HS-5 (cell line): ENCODE measurements at places on chromosomes 13 and 19.

- no peak for DNase-seq
Observed at GRCh38 chr19:13093407-13094105, 9.1 kb downstream of the LYL1 start.

DNA sequence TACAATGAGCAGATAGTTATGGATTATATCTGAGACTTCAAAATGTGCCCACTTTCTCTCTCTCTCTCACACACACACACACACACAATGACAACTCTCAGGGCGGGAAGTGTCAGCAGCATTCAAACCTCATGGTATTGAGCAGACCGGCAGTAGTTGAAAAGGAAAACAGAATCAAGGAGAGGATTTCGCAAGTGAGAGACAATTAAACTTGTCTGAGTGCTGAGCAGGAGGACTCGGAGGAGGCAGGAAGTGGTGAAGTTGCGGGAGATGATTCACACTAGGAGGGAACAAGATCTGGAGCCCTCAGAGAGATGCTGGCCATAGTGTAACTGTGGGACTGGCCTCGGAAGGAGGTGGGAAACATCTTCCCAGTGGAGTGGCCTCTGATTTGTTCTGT is 353.1 kb downstream of the EFNB2 start:
- peak; percentile 58 for DNase-seq

DNA sequence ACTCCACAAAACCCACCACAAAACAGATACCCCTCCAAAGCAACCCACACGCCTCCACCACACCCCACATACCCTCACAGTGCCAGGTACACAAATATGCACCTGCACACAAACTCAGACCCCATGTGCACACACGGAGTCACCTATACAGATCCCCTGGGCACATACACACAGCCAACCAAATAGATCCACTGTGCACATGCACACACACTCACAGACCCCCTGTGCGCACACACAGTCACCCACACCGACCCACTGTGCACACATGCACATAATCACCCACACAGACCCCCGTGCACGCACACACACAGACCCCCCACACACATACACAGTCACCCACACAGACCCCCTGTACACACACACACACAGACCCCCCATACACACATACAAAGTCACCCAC is 107.8 kb downstream of the HSPH1 start:
- DNase-seq: no peak

GRCh38 chr19:6063576-6064335 is 46.5 kb downstream of the RFX2 start:
- DNase-seq: no peak

DNA sequence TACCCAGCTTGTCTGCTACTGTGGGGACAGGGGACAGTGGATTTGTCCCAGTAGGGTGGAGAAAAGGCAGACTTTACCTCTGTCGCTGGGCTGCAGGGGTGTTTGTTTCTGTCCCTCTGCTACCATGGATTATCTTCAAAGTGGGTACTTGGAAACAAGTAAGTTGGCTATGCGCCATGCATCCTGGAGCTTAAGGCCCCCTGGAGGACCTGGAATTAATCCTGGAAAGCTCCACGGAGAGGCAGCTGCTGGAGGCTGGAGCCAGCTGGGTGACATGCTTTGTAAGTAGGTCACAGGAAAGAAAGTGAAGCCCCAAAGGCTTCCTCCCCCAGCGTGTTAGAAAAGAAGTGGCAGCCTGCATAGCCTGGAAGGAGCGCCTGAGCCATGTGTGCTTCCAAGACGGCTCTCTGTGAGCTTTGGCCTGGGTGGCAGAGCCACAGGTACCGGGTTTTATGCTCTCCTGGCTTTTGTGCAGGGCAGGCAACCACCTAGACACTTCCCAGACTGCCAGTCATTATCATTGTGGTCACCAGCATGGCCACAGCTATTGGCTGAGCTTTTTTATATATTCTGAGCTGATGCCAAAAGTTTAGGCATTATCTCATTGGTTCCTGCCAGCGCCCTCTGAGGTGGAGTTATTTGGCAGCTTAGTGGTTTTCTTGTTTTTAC is 9.5 kb downstream of the B3GLCT start:
- DNase-seq: no peak

DNA sequence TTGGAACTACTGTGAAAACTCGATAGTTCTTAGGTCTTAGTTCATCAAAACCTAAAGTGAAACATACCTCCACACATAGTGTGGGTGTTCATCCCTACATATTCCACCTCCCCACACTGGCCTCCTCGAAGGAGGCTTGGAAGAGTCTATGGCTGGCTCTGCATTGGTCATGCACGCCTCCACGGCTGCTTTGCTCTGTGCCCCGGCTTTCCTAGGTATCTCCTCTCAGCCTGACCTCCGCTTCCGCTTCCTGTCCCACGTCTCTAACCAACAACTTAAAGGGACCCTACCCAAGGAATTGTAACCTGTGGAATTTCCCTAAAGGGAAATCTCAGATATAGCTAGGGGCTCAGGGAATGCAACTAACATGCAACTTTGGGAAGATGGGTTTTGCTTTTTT is 79.7 kb upstream of the MBNL2 start:
- no peak for DNase-seq

- no peak for DNase-seq
Observed at GRCh38 chr19:13576726-13577125, 70.4 kb upstream of the CACNA1A start.

DNA sequence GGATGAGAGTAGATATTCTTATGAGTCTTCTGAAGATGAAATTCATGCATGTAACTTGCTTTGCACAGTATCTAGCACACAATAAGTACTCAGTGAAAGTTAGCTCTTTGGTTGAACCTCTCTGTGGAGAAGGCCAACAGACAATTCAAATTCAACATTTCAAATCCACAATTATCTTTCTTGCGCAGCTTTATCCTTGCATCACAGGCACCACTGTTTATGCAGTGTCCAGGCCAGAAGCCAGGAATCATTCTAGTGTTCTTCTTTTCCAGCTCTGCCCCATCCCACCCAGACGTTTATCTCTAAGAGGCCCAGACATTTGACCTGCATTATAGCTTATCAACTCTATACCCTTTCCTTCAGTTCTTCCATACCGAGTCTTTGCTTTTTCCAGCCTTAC is 254.7 kb upstream of the OBI1 start:
- DNase-seq: no peak

- DNase-seq: peak; percentile 19
Observed at GRCh38 chr19:40465025-40465556, 454 bp downstream of the BLVRB start.

DNA sequence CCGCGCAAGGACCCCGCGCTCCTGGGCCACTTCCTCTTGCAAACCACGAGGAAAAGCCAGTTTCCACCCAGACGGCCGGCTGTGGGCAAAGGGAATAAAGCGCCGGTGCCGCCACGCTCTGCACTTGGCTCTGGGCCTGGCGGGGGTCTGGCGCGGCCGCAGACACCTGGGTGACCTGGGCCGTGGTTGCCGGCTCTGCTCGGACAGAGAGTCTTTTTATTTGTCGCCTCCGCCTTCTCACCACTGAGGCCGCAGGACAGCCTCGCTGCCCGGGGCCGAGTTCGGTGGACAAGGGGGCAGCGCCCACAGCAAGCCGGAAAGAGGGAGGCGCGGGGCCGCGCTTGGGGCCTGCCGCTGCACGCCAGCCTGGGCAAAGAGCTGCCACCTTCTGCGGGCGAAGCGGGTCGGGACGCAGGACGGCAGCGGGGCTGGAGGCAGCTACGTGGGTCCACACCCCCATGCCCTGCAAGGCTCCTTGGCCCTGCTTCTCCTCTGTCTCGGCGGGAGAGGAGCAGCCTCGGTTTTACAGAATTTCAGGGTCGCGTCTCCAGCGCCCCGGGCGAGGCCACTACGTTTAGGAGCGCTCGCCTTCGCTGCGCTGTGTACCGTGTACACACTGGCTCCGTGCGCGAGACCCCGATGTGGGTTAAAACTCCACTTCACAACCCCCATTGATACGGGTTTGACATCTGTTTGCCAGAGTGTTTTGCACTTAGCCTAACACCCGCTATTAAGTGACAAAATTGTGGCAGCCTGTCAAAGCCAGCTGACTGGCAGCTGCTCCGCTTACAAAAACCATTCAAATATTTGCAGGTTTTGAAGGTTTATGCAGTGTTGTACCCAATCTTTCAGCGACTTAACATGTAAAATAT is 13.0 kb upstream of the SOX1 start:
- no peak for DNase-seq

- no peak for DNase-seq
Observed at GRCh38 chr13:23866420-23867026, 22.7 kb downstream of the MIPEP start.
